ENCODE measurements at places on chromosomes 16 and 17.
A peak's percentile ranks its signal among the peaks of the same experiment; 100 is the strongest.

DNA sequence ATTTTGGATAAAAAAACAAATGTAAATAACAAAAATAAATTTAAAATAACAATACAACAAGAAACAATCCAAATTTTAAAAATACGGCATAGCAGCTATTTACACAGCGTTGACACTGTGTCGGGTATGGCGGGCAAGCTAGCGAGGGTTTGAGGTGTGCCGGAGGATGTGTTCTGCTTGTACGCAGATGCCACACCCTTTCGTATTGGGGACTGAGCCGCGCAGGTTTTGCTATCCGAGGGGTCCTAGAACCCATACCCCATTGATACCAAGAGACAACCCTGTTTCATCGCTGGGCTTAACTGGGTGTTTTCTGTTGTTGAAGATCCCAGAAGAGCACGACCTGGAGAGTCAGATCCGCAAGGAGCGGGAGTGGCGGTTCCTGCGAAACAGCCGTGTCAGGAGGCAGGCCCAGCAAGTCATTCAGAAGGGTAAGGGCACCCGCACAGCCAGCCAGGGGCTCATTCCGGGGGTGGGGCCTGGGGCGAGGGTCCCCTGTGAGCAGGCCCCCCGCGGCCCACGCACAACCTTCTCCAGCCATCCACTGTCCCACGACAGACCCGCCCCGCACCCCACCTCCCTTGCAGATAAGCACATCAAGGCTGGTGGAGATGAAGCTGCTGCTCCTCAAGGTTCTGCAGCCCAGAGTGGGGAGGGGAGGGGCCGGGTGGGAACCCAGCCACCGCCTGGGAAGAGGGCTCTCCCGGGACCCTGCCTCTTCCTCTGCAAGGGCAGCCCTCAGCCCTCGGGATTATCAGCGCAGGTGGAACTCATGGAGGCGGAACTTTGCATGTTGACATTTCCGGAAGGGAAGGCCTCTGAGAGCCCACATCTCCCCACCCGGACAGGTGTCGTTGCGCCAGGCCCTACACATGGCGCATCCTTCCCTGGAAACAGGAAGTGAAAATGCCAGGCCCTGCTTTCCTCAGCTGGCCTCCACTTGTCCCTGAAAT is 51.2 kb upstream of the CHMP6 start:
- no peak for DNase-seq

DNA sequence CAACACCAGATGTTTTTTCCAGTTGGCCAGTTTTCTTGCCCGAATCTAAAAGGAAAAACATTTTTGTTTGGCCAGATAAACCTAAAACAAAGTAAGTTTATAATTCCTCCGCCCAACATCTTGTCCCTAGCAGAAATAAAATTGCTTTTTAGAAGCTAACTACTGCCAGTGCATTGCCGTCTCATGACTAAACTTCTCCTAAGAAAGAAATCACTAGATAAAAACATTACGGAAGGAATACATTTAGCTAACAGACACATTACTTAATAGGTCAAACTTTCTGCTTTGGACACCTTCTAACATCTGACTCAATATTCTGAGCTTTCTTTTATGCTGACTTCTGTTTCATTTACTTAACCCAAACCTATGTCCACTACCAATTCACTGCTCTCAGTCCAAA is 36.2 kb downstream of the FBXL20 start:
- no peak for DNase-seq

- DNase-seq: no peak
Measured at GRCh38 chr16:67394155-67395104, 1.1 kb upstream of the TPPP3 start.

GRCh38 chr17:7712111-7712771 is 5.3 kb upstream of the DNAH2 start:
- peak; percentile 61 for DNase-seq

DNA sequence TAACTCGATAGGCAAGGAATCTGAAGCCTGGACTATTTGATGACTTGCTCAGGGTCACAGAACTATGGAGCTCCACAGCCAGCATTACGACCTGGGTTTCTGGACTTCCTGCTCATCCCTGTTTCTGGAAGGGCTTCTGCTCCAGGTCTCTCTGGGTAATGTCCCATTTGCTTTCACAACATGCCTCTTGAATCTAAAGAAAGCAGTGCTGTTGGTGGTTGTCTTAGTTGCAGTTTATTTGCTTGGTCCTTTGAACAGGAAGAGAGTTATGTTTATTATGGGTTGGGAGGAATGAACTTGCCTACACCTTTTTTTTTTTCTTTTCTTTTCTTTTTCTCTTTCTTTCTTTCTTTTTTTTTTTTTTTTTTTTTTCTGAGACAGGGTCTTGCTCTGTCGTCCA is 84.8 kb downstream of the PITPNC1 start:
- no peak for DNase-seq

- peak; percentile 52 for DNase-seq
Measured at GRCh38 chr17:7354262-7354843, 603 bp upstream of the TMEM95 start.

- DNase-seq: no peak
Measured at GRCh38 chr16:3070608-3071111, 5.2 kb downstream of the IL32 start.

- DNase-seq: no peak
Measured at GRCh38 chr16:30535106-30535776, 583 bp upstream of the ZNF747 start.

GRCh38 chr17:75832652-75833400 is 11.4 kb downstream of the UNC13D start:
- DNase-seq: no peak

DNA sequence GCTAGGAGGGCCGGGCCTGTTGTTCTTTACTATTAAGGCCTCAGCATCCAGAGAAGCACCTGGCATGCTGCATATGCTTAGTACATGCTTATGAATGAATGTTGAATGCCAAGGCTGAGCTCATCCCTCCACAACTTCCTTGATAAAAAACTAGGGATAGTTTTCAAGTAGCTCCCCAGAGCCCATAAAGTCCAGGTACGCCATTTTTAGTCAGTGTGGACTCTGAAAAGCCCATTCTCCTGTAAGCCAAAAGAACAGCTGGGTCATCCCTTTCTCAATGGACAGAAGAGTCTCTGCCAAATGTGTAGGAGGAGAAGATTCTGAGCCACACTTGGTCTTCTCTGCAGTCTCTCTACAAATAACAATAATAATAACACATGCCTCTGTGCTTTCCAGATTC is 8.9 kb upstream of the ITGB3 start:
- DNase-seq: no peak

DNA sequence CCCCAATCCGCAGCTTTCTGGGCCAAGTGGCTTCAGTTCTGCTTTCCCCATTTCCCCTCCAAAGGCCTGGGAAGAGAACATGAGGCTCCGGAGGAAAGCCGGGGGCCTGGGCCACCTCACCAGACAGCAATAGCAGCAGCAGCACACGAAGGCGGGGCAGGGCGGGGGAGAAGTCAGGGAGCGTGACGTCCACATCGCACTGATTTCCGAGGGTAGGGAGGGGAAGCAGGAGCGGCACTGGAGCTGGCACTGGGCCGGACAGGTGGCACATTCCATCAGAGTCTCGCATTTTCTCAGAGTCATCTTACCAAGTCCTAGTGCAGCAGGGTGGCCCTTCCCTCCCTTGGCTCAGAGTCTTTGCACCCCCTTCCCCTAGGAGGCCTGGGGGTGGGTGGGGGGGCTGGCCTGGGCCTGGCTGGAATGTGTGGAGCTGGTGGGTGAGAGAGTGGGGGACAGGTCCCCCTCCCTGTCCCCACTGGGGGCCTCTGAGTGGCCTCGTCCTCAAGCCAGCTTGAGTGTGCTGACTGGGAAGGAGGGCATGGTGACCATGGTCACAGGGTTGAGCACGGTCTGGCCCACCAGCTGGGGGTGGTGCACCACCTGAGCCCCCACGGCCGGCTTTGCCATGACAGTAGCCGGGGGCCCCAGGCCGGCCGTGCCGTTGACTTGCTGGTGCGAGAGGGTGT is 14.3 kb downstream of the MNT start:
- DNase-seq: no peak

DNA sequence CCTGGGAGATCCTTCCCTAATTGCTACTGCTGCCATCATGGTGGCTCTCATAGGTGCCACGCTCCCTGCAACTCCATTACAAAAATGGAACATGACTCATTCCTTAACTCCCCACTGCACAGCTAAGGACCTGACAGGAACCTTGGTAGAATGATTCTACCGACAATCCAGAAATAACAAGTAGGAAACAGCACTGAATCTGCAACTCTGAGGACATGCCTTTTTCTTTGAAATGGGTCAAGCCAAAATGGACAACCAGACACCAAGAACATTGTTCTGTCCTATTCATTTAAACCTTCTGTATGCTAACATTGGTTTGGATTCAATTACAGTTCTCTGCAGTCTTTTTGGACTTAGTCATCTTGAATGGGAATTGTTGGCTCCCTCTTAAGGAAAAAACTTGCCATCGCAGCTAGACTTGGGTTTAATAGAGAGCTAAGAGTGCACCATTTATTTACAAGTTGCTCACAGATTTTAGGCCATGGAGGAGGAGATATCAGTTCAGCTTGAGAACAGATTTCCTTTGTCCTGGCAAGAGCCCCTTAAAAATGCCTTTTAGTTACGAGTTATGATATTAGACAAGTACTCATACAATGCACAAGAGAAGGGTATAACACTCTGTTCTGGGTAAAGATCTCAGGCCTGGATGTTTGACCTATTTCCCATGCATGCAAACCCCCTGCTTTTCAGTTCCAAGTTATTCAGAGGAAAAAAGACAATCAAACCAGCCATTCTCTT is 20.9 kb upstream of the NSRP1 start:
- DNase-seq: peak; percentile 22

- DNase-seq: no peak
Measured at GRCh38 chr17:61072648-61073047, 327.0 kb upstream of the TBX2 start.

DNA sequence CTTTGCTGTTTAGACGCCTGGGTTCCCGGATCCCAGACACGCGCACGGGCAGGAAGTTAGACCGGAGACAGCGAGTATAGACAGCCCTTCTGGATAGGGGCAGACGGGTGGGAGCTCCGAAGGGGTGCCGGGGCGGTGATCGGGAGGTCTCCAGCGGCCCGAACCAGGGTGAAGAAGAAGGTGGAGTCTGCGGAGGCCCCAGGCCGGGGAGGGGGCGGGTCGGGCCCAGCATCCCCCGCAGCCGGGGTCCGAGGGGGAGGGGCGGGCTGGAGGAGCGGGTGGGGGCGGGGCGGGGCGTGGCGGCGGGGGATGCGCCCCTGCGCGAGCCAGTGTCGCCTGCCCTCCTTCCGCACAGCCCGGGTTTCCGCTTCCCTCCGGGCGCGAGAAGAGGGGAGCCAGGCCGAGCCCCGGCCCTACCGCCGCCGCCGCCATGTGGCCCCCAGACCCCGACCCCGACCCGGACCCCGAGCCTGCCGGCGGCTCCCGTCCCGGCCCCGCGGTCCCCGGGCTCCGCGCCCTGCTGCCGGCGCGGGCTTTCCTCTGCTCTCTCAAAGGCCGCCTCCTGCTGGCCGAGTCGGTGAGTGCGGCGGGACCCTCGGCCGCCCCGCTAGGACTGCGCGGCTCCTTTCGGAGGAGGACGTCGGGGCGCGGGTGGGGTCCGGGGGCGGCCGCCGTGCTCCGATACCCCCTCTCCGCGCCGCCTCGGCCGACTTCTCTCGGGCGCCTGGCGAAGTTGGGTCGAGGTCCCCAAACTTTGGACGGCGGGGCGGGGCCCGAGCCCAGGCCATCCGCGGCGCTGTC is at the start of gene CMTM3:
Gene CMTM3 (plus strand): TSS at position 329 of the 801 bp plus-strand sequence. CDS start 102 bp downstream, at position 431.
- peak; percentile 26 for DNase-seq

Measured in NCI-H1105 treated with DMSO at 0.1 percent for 48 hours (cell line).